ENCODE measurements at places on chromosomes 12 and 14.

DNA sequence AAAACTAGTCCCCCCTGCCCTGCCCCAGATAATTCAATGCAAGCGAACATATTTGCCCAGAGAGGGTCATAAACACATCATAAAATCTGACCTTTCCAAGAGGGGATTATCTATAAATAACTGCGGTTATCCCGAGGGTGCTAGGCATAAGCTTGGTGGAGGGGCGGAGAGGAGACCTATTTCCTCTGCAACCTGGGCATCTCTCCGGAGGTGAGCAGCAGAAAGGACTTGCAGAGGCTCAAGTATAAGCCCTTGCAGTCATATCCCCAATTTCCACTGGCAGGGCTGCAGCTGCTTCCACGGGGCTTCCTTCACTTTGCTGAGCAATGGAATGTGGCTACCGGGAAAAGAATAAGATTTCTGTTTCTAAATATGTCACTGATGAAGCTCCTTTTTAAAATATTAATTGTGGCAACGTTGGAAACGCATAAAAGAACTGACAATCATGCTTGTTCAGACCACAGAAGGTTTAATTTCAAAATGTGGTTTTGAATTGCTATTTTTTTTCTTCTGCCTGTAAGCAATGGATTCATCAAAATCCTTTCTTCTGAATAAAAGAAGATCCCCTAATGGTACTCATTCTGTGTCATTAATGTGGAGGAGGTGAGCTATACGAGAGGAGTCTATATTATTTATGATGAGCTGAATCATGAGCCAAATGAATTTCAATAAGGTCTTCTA, 268.9 kb upstream of the ATP2B1 start:
- no peak for DNase-seq
- no peak overlapping the region for H3K4me3 ChIP-seq
- H3K4me1 ChIP-seq = no peaks in the 10 kb centered on the region
- H3K27ac ChIP-seq = no peak overlapping the region

- H3K4me1 ChIP-seq = peaks cover 7% of the 10 kb centered on the region
- no peak for DNase-seq
- H3K36me3 ChIP-seq = no peaks in the 10 kb centered on the region
Measured at GRCh38 chr12:76268267-76268666, 79.9 kb downstream of the BBS10 start.

DNA sequence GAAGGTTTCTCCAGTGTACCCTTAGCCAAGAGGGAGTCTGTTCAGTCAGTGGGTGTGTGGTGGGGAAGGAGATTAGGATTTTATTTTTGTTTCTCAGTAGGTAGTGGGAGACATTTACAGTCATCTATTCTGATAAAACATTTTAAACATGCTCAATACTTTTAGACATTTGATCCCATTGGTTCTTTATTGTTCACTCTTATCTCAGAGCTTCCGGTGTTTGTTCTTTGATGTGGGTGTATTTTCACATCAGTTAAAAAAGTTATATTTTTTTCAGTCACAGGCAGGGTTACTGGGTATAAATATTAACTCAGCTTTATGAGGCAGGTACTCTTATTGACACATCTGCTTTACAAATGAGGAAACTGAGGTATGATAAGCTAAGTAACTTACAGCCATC, 43.3 kb upstream of the LRRK2 start:
- H3K4me1 ChIP-seq = no peaks in the 10 kb centered on the region
- H3K27ac ChIP-seq = no peak overlapping the region
- DNase-seq = no peak
- H3K36me3 ChIP-seq = no peaks in the 10 kb centered on the region

GRCh38 chr12:67957383-67957782, 31.9 kb upstream of the IFNG-AS1 start:
- H3K27ac ChIP-seq = no peak overlapping the region
- H3K36me3 ChIP-seq = no peaks in the 10 kb centered on the region
- DNase-seq = no peak
- H3K4me3 ChIP-seq = no peak overlapping the region
- H3K4me1 ChIP-seq = no peaks in the 10 kb centered on the region
- H3K27me3 ChIP-seq = no peaks in the 10 kb centered on the region

- no peak overlapping the region for H3K27ac ChIP-seq
- no peaks in the 10 kb centered on the region for H3K27me3 ChIP-seq
- no peaks in the 10 kb centered on the region for H3K36me3 ChIP-seq
- peak; percentile 6 for DNase-seq
- no peak overlapping the region for H3K4me3 ChIP-seq
Measured at GRCh38 chr12:118960865-118961264, 20.5 kb upstream of the SRRM4 start.
